Neural progenitor cell (in vitro differentiated cells): ENCODE measurements at places on chromosomes 7 and 10.

DNA sequence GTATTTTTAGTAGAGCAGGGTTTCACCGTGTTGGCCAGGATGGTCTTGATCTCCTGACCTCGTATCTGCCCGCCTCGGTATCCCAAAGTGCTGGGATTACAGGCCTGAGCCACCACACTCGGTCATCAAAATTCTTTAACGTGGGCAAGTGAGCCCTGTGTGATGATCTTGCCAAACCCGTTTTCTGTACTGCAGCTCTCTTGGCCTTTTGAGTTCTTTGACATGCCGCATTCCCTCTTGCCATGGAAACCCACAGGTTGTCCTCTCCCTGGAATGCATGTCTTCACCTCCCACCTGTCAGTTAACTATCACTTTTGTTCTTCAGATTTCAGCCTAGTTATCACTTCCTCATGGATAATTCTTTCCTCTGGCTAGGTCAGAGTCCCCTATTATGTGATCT is 5.0 kb downstream of the NUP205 start:
- peak; percentile 3 for DNase-seq

GRCh38 chr7:50584793-50585408 is 19.7 kb upstream of the DDC start:
- no peak for DNase-seq

- DNase-seq, result no peak
Observed at GRCh38 chr7:158447151-158447505, 140.5 kb downstream of the PTPRN2 start.

GRCh38 chr10:24694086-24694485 is 29.6 kb downstream of the ARHGAP21 start:
- no peak for DNase-seq

DNA sequence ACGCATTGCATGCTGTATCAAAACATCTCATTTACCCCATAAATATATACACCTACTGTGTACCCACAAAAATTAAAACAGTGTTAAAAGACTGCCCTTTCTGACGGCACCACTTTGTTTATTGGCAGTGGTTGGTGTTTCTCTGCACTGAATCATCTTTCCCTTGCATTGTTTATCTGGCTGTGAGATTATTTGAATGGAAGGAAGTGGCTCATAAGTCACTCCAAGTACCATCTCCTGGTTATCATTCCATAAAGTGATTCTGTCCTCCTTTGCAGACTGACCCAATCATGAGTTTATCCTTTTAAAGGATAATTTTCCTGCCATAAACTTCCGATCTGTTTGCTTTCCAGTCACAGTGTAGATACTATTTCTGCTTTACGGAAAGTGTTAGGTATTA is 183.8 kb downstream of the CAMK1D start:
- DNase-seq, result no peak
